Subcutaneous adipose tissue (tissue), 4 donors: ENCODE measurements at places on chromosomes 5 and 9. TPM values are rescaled to one million over a fixed set of nuclear protein-coding genes. Genes with fewer than 3 reads are reported as not detected.

The MPDZ gene
- 67.8 TPM for total RNA-seq

The PCDHGB2 gene
- 2.1 TPM for total RNA-seq

The WDR38 gene
- not detected for total RNA-seq

The EGFLAM gene
- 194 TPM for total RNA-seq

The OGN gene
- 1.3 TPM for total RNA-seq

The FOXI1 gene
- not detected for total RNA-seq

The PCDHGA3 gene
- total RNA-seq = 3.6 TPM

The INSL4 gene
- not detected for total RNA-seq

The NUTM2F gene
- total RNA-seq = not detected

The ANKRD34B gene
- total RNA-seq = not detected

The SEMA6A gene
- 41.6 TPM for total RNA-seq

The LMAN2 gene
- 93.6 TPM for total RNA-seq

The PLEKHG4B gene
- total RNA-seq = under 0.01 TPM

The FCN1 gene
- total RNA-seq = 10.5 TPM

The NADK2 gene
- total RNA-seq = 34.8 TPM

The SPATA31E1 gene
- total RNA-seq = not detected
